Adrenal gland (tissue), 19 donors: ENCODE measurements at places on chromosomes 1 and 21.

DNA sequence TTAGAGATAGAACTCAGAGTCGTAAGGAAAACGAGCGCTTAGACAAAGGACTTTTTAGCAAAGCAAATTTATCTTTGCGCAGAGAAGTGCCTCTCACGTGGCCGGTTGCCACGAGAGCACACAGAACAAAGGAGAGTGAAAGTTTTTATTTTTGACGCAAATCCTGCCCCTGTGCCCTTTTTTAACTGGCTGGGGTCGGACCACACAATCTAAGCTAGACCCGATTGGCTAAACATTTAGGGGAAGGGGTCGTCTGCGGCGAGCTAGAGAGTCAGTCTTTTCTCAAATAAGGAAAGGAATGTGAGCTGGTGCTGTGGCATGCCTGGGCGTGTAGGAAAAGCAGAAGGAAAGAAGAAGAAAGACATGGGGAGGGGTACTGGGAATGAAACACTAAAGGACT, 2.4 kb downstream of the KRTAP10-2 start:
- H3K36me3 ChIP-seq, result no peaks in the 10 kb centered on the region
- no peak overlapping the region for H3K27ac ChIP-seq
- no peaks in the 10 kb centered on the region for H3K4me1 ChIP-seq
- no peak overlapping the region for H3K4me3 ChIP-seq

DNA sequence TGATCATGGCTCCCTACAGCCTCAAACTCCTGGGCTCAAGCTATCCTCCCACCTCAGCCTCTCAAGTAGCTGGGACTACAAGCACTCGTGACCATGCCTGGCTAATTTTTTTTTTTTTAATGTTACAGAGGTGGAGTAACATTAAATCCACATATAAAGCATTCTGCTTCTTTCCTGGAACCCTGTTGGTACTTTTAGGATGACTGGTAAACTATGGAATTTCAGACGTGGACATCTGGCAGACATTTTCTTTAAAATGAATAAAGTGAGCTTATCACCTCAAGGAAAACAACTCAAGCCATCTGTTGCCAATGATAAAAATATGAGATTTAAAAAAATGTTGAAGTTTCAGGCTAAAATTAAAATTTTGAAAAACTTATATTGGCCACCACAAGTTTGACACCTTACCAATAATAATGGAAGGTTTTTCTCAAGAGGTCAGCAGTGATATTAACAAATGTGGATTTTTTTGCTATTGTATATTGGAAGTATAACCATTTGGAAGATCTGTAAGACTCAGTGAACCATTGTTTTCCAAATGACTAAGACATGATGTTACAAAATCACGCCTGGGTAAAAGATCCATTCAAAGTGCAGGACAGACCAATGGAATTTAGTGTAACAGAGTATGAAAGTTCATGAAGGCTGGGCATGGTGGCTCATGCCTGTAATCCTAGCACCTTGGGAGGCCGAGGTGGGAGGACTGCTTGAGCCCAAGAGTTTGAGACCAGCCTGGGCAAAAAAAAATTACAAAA, 52.7 kb upstream of the EIF4G3 start:
- no peaks in the 10 kb centered on the region for H3K4me1 ChIP-seq
- no peaks in the 10 kb centered on the region for H3K27me3 ChIP-seq
- no peak overlapping the region for H3K27ac ChIP-seq
- DNase-seq, result no peak

GRCh38 chr1:247210062-247210375, 38.2 kb upstream of the ZNF124 start:
- DNase-seq, result no peak
- no peaks in the 10 kb centered on the region for H3K36me3 ChIP-seq
- H3K4me1 ChIP-seq, result no peaks in the 10 kb centered on the region
- H3K27me3 ChIP-seq, result no peaks in the 10 kb centered on the region
- H3K4me3 ChIP-seq, result peak overlapping the region; percentile 32

DNA sequence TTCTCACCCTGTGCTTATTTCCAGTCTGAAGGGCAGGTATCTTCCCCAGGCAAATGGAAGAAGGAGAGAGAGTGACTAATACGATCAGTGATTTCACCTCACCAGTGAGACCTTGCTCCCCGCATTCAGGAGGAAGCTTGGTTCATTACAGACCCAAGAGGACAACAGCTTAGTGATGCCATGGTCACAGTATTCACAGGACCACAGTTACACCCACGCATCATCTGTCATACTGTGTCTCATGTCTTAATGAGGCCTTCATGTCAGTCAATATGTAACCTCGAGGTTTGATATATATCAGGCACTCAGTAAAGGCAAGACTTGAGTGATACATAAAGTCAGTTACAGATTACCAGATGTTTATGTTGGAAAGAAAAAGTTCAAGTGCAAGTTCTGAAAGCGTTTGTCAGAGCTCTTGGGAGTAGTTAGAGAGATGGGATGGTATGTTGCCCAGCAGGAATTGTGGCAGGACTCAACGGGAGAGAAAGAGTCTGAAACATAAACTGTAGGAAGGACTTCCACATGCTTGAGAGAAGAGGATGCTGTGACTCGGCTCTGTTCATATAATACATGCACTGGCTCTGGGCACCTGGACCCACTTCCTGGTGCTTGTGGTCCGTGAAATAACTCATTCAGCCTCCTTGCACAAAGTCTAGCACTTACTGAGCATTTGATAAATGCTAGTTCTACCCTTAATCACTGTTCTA, 33.3 kb downstream of the GNPAT start:
- peaks cover 60% of the 10 kb centered on the region for H3K36me3 ChIP-seq
- no peaks in the 10 kb centered on the region for H3K4me1 ChIP-seq
- DNase-seq, result no peak
- no peaks in the 10 kb centered on the region for H3K27me3 ChIP-seq
- H3K27ac ChIP-seq, result no peak overlapping the region

DNA sequence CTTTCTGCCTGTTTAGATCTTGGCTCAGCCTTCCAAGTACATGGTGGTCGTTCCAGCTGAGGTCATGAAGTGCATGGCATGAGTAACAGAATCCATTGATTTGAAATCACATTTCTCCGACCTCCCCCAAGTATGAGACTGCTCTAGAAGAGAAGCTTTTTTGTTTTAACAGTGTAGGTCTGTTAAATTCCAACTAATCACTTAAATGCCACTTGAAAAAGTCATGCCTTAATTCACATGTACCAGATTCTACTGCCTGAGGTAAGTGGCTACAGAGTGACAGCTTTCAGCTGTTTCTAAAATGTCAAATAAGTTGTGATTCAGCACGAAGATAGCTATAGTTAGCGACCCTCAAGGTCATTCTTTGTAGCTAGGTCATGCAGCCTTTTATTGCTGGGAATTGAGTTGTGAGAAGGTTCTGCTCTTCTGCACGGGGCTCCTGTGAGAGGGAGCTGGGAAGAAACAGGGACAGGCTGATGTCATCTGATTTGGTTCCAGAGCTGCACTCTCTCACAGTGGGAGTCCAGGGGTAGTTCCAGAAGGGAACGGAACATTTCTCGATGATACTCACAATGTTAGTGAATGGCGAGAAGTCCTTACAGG, 112.7 kb downstream of the VPS13D start:
- peaks cover 19% of the 10 kb centered on the region for H3K4me1 ChIP-seq
- no peak overlapping the region for H3K4me3 ChIP-seq
- H3K27me3 ChIP-seq, result no peaks in the 10 kb centered on the region
- no peak overlapping the region for H3K27ac ChIP-seq

- H3K4me3 ChIP-seq, result no peak overlapping the region
- no peaks in the 10 kb centered on the region for H3K4me1 ChIP-seq
- H3K27ac ChIP-seq, result no peak overlapping the region
- H3K27me3 ChIP-seq, result peaks cover 7% of the 10 kb centered on the region
Observed at GRCh38 chr1:3292051-3292722, 162.3 kb upstream of the ARHGEF16 start.

DNA sequence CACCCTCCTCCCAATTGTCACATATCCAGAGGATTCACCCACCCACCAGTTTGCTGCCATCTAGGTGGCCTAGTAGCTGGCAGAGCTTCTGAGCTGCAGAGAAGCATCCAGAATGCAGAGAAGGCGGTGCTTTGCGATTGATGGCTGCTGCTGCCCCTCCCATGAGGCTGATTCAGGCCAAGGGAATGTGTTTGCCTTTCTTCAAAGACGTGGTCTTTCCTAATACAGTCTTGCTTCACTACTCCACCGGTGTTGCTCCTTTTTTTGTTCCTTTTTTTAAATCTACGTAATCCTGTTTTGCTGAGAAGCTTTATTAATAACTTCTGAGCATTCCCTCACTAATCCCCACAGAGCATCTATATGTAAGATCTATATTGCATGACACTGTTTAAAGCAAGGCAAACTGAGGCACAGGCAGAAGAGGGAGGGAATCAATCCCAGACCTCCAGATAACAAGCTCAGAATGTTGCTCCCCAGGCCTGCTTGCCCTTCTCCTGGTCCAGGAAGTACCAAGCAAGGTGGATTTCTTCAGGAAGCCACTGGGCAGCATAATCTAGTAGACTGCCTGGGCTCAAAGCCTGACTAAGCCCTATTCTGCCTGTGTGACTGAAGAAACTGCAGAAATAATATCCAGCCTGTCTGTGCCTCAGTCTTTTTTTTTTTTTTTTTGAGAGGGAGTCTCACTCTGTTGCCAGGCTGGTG, 275.5 kb upstream of the FMN2 start:
- H3K36me3 ChIP-seq, result no peaks in the 10 kb centered on the region
- H3K27ac ChIP-seq, result peak overlapping the region; percentile 70
- DNase-seq, result peak; percentile 64
- H3K27me3 ChIP-seq, result no peaks in the 10 kb centered on the region
- peaks cover 14% of the 10 kb centered on the region for H3K4me1 ChIP-seq
- H3K4me3 ChIP-seq, result no peak overlapping the region
